Activated T-cell treated with anti-CD3 and anti-CD28 coated beads for 48 hours (primary cell): ENCODE measurements at places on chromosomes 6 and 20.
A peak's percentile ranks its signal among the peaks of the same experiment; 100 is the strongest.

DNA sequence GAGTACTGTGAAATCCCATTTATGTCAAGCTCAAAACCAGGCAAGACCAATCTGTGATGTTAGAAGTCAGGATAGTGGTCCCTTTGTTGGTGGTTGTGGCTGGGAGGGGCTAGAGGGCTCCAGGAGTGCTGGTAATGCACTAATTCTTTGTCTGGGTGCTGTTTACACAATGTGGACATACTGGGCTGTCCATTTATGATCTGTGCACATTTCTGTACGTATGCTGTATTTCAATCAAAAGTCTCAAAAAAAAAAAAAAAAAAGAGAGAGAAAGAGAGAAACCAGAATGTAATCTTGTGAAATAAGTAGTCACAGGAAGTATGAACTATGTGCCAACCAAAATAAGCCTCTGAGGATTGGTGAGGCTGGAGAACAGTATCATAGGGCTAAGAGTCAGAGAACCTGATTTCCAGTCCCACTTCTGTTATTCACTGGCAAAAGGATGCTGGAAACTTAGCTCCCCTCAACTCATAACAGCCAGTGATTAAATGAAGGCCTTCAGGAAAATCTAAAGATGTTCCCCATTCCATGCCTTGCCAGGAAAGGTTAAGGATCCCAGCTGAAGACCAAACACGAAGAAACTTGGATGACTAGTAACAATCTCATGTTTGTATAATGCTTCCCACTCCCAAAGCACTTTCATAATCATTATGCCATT lies 19.6 kb upstream of the TRAM2 start:
- no peak for DNase-seq

GRCh38 chr6:150739711-150740349 lies 125.7 kb upstream of the MTHFD1L start:
- no peak for DNase-seq

DNA sequence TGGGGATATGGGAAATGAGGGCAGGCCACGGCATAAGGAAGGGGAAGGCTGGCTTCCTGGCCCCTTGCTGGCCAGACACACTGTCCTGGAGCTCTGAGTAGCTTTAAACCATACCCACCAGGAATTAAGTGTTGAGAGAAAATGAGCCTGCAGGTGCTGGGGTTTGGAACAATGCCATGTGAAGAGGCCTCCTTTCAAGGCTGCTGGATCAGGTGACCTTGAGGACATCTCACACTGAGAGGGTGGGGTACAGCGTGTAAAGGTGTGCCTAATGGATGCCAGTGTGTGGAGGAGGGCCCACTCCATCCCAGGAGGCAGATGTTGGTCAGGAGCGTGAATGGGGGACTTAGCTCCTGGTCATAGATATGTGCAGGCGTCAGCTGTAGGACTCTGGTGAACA lies 74.8 kb upstream of the MLN start:
- DNase-seq: no peak

GRCh38 chr6:154782193-154782592 lies 49.0 kb downstream of the SCAF8 start:
- no peak for DNase-seq

DNA sequence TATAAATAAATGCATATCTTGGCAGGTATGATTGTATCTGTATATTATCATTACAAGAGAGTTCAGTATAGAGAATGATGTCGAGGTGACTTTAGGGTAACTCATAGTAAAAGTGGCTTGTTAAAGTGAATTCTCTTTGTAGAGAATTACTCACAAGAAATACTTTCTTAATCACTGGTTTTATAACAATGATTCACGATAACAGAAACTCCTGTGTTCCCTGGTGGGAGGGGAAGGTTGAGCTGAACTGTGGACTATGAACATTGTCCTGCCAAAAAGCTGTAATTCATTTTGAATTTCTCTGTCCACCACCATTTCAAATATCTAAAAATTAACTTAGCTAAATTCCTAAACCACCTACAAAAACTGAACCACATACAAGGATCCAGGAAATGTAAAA lies 7.7 kb downstream of the TPMT start:
- DNase-seq: no peak

DNA sequence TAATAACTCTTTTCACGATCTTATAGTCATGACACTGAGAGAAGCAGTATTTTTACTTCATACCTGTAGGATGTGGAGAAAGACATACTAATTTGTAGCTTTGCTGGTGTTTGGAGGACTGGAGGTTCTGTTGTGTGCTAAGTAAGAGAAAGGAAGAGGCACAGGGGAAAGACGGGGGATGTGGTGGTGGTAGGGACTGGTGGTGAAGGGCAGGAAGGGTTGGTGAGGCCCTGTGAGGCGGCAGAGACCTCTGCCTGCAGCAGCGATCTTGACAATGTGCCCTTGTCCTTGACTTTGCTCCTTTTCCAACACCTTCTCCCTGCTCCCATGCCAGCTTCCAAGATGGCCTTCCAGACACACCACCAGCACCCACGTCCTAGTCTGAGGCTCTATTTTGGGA lies 32.6 kb upstream of the MPC1 start:
- no peak for DNase-seq

GRCh38 chr6:27838945-27839625 lies 73.1 kb downstream of the OR2B2 start:
- peak; percentile 18 for DNase-seq

DNA sequence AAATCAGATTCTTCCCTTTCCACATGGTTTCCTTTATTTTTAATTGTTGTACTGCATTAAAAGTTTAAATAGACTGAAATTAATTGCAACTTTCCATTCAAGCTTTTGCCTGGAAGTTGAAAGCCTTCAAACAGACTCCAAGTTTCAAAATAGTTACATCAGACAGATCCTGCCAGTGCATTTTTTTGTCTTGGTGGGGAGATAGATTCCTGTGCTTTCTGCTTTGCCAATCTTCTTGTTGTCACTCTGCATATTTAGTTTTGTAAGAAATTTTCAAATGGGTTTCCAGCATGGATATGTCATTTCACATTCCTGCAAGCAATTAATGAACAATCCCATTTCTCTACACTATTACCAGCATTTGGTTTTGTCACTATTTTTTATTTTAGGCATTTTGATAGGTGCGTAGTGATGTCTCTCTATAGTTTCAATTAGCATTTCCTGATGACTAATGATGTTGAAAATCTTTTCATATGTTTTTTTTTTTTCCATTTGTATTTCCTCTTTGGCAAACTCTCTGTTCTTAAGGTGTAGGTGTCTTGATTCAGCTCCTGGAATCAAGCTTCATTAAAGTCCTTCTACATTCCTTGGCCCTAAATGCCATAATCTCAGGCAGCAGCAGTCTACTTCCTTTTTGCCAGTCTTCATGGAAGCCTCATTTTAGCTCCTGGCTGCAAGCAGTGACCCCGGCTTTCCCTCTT lies 40.5 kb downstream of the SCP2D1 start:
- no peak for DNase-seq

DNA sequence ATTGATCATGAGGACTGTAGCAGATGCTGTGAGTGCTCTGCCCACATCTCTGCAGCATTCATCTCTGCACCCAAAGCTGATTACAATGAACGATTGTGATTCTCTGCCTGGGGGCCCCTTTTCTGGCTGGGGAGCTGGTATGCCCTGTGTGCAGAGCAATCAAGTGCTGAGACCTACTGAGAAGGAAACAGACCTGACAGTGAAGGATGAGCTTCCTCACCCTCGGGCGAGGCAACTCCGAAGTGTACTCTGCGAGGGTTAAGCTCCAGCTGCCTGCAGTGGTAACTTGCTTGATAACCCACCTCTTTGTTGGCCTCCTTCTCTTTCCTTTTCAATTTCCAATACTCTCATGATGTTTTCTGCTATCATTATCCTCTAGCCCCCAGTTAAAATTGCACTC lies 289.7 kb upstream of the RNF24 start:
- no peak for DNase-seq

GRCh38 chr6:136274062-136274461 lies 15.6 kb downstream of the BCLAF1 start:
- no peak for DNase-seq

DNA sequence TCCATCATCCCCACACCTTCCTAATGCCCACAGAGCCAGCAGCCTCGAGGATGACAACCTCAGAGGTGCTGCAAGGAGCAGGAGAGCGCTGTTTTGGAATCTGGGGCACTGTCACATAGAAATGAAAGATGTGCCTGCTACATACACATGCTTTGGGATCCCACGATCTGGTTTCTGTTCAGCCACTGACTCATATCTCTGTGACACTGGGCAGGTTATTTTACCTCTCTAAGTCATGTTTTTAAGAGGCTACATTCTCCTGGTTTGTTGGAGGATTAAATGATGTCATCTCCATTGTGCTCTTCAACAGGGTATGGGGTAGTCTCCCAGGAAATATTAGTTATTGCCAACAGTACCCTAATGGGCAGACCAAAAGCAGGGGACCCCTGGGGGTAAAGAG lies 32.6 kb upstream of the TAB2 start:
- no peak for DNase-seq

DNA sequence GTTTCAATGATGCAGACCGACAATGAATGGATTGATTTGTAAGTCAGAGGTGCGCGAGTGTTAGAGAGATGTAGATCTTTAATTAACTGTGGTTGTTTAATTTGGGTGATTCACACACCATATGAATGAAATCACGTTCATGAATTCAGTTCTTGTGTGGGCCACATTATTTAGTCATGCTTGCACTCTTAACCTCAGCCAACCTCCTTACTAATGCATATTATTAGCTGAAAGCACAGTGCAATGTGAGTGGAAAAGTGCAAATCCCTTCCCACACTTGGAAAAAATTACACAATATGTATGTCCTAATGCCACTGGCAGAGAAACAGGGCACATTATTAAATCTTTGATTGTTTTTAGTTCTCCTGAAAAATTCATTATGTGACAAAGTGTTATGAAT lies 512.5 kb downstream of the BCKDHB start:
- DNase-seq: no peak

- peak; percentile 14 for DNase-seq
Measured at GRCh38 chr6:3259491-3259958, 778 bp downstream of the PSMG4 start.

- DNase-seq: no peak
Measured at GRCh38 chr6:169839029-169839481, 87.6 kb downstream of the ERMARD start.

DNA sequence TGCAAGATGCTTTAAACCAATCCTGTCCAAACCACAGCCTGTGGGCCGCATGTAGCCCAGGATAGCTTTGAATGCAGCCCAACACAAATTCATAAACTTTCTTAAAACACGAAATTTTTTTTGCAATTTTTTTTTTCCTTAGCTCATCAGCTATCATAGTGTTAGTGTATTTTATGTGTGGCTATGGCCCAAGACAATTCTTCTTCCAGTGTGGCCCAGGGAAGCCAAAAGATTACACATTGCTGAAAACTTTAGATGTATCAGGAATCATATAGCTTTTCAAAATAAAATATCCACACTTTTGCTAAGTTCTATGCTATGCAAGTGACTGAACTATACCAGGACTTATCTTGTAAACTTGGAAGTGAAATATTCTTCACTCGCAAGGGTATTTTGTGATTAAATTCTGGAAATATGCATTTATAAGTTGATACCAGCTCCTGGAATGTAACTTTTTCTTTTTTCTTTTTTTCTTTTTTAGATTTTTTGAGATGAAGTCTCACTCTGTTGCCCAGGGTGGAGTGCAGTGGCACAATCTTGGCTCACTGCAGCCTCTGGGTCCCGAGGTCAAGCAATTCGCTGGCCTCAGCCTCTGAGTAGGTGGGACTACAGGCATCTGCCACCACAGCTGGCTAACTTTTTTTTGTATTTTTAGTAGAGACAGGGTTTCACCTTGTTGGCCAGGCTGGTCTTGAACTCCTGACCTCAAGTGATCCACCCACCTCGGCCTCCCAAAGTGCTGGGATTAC lies 49.8 kb downstream of the MTHFD1L start:
- DNase-seq: no peak

GRCh38 chr6:134464690-134465411 lies 146.9 kb upstream of the SGK1 start:
- no peak for DNase-seq

DNA sequence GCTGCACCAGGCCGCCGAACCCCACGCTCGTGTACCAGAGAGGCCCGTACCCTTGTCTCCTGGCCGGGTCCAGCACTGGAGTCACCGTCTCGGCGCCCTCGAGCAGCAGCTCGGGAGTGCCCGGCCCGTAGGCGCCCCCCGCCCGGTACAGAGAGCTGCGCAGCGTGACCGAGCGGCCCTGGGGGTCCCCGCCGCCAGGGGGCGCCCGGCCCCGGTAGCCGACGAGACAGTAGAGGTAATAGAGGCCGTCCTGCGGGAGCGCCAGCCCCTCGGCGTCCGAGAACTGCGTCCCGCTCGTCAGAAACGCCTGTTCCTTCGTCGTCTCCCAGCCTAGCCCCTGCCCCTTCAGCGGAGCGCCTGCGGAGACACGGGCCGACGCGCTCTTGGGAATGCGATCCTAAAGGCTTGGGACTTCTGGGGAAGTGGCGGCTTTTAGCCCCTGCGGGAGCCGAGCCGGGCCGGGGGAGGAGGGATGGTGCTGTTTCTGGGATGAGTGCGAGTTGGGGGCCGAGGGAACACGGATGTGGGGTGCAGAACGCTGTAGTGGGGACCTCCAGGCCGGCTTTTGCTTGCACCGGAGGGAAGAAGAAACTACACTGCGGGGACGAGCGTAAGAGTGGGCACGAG lies 1.3 kb downstream of the LTB start:
- DNase-seq: peak; percentile 90

DNA sequence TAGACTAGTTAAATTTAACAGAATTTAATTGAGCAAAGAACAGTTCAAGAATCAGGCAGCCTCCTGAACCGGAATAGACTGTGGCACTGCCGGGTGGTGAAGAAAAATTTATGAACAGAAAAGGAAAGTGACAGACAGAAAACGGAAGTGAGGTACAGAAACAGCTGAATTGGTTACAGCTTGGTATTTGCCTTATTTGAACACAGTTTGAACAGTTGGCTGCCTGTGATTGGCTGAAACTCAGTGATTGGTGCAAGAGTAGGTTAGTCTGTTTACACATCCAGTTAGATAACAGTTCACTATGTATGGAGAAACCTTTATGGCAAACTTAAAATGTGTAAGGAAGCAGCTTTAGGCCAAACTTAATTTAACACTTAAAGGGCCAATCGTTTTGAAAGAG lies 116.0 kb upstream of the CITED2 start:
- no peak for DNase-seq

DNA sequence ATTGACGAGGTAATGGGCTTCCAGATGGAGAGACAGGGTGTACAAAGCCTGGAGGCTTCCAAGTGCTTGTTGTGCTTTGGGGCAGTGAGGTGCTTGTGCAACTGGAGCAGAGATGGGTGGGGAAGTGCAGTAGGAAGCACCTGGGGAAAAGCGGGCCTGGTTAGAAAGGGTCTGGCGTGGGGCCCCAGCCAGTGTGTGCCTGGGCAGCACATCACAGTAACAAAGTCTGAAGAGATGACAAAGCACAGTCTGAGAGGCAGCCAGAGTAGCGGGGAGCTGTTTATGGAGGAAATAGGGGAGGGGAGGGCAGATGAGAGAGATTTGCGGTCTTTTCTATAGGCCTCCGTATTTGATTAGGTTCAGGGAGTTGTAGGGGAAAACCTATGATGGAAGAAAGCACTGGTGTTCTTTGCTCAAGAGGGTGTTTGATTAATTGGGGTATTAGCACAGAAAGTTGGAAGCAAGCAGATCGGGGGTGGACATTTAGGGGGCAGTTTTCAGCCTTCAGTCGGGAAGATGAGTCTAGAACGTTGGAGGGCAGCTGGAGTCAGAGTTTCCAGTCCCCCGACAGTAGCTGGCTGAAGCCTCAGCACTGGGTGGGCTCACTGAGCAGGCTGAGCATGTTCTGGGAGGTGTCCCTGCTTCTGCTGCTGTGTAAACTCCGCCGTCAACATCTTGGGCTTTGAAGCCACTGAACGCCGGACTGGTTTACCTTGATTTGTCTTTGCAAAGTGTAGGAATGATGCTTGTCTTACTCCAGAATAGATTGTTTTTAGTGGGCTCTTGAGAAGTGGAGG lies 15.5 kb upstream of the MROH8 start:
- DNase-seq: no peak
